ENCODE measurements at places on chromosomes 2 and 18. TPM values are rescaled to one million over a fixed set of nuclear protein-coding genes. Genes with fewer than 3 reads are reported as not detected.
A peak's percentile ranks its signal among the peaks of the same experiment; 100 is the strongest.

Gene DSC1
- total RNA-seq = 0.35 TPM

DNA sequence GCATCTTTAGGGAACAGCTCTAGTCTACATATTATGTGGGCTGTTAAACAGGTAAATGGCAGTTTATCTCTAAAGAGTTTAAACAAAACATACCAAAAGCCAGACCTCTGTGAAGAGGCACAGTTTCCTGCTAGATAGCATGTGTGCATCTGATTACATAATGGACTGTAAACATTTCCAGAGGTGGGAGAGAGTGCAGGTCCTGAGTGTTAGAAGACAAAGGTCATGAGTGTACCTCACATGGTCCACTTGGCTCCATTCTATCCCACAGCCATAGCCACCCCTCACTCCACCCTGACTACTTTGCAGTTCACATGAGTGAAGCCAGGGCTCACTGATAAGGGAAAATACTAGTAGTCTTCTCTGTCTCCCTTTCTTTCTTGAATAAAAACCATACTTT is 233.4 kb downstream of the MTX2 start:
- DNase-seq = no peak

Gene OTOF
- total RNA-seq = not detected

GRCh38 chr2:140200307-140200706 is 1420.1 kb upstream of the NXPH2 start:
- no peak for DNase-seq

DNA sequence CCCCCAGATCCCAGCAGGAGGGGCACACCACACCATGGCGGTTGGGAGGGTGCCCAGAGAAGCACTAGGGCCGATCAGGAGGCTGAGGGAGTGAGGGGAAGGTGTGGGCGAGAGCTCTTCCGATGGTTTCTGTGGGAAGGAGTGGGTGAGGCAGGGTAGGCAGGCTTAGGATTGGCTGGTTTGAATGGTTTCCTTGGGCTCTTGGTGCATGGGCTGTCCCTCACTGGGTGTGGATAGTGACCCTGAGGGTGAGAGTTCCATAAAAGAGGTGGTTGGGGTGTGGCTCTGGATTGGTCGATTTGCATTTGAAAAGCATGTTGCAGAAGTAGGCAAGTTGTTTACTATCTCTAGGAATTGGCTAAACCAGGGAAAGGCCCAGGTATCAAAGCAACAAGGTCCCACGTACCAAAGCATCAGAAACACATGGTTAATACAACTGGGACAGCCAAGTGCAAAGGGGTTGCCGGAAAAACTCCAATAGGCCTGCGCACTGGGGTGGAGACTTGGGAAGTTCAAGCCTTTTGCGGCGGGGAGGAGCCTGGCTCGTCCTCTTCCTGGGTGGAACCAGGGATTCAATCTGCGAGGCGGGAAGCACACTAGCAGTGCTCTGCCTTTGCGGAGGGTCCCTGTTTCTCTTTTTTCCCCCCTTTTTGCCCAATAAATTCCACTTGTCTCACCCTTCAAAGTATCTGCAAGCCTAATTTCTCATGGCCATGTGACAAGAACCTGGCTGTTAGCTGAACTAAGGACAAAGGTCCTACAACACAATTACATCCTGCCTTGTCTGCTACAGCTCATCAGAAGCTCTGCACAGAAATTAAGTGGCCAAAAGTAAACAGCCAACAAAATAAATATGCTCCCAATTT is 43.2 kb downstream of the IL1R2 start:
- DNase-seq = no peak

- peak; percentile 93 for DNase-seq
Measured at GRCh38 chr2:39523308-39524044, 86.4 kb upstream of the MAP4K3 start.

DNA sequence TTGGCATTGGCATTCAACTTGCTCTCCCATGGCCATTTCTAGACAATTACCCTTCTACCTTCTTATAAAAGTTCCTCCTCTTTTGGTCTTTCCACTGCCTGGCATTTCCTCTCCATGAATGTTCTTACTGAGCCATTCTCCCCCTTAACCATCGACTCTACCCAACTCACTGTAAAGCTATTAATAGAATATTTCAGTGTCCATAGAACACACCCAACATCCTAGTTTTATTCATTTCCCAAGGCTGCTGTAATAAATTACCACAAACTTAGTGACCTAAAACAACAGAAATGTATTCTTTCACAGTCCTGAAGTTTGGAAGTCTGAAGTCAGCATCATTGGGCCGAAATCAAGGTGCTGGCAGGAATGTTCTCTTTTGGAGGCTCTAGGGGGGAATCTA is 170.0 kb upstream of the ATP5MC3 start:
- no peak for DNase-seq

- DNase-seq = no peak
Measured at GRCh38 chr18:6382963-6383362, 31.7 kb downstream of the L3MBTL4 start.

Gene HOXD3
- 0.32 TPM for total RNA-seq

DNA sequence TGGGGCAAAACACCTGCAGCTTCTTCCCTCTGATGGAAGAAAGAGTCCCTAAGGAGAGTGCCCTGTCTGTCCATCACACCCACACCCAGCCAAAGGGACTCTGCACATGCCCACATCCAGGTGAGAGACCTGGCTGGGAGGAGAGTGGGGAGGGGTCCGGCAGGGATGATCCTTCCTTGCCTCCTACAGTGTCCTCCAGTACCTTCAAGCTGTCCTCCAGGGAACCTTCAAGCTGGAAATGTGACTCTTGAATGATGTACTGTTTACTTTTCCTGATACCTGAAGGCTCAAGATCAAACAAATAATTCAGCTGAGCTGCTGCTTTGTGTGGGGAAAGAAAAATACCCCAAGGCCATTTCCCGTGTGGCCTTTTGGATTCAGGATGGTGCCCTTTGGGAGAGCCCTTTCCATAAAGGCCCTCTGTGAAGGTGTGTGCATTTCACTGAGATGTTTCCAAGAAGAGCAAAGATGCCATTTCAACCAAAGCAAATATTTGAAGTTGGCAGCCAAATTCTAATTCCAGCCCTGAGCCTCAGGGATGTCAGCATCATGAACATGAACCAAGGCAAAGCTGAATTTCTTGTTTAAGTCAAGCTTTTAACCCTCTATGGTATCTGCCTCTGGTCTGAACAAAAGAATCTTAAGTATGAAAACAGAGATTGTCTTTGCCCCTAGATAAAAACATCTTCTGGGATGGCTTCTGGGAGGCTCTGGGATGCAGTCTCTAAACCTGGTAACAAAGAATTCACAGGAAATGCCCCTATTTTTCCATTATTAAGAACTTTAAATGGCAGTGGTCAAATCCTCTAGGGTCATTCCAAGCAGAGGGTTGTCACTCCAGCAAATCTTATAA is 11.1 kb downstream of the EVA1A start:
- DNase-seq = no peak

GRCh38 chr18:9469685-9470084 is 5.6 kb upstream of the RALBP1 start:
- peak; percentile 31 for DNase-seq

Gene SAG
- not detected for total RNA-seq

Gene ANKRD62
- total RNA-seq = not detected

GRCh38 chr18:22109535-22109934 is 59.9 kb upstream of the GATA6 start:
- DNase-seq = no peak
